Lung microvascular endothelial cell (primary cell): ENCODE measurements at places on chromosomes 6 and 20. TPM values are rescaled to one million over a fixed set of nuclear protein-coding genes. Genes with fewer than 3 reads are reported as not detected.

GRCh38 chr20:3115190-3116107 lies 30.9 kb upstream of the AVP start:
- DNase-seq = peak; percentile 56

The COL9A3 gene
- total RNA-seq = 0.44 and 0.99 TPM in 2 replicates

The VSX1 gene
- total RNA-seq = not detected in 2 replicates

DNA sequence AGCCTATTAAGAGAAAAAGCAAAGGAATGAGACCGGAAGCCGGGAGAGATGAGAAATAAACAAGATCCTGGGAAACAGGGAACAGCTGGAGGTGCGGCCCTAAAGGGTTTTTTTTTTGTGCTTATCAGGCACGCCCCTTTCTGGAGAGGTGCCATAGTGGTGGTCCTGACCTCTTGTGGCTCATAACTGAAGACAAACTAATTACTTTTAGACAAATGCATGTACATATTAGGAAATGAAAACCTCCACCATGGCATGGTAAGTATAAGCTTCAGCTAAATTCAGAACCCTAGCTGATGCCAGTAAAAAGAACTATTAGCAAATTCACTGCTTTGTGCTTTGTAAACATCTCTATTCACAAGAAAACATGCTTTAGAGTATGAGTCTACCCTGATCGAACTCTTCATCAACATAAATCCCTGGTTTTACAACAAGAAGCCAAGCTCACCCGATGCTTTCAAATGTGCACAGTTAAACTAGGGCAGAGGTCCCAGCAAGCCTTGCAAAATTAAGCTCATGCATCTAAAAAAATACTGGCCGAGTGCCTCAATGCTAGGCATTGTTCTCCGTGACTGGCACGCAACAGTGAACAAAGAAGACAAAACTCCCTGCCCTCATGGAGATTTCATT lies 96.4 kb upstream of the MRPS10 start:
- no peak for DNase-seq

DNA sequence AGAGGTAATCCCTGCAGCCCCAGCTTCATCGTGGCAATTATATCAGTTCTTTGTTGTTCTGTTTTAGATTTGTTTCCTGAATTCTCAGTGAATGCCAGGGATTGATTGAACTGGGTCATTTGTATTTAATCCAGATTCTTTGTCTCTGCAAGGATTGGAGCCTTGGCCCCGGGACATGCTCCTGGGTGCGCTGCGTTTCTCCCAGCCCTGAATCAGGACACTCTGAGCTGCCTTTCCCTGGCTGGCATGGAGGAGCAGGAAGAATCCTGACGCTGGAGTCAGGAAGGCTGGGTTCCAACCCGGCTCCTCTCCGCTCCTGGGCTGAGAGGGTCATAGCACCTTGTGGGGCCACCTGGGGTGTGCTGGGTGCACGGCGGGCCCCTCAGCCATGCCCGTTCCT lies 545.6 kb downstream of the QKI start:
- DNase-seq = no peak

The MUC22 gene
- not detected in 2 replicates for total RNA-seq

The RPN2 gene
- total RNA-seq = 236 and 252 TPM in 2 replicates

GRCh38 chr6:26217714-26218075 lies 130.5 kb downstream of the HFE start:
- peak; percentile 29 for DNase-seq

DNA sequence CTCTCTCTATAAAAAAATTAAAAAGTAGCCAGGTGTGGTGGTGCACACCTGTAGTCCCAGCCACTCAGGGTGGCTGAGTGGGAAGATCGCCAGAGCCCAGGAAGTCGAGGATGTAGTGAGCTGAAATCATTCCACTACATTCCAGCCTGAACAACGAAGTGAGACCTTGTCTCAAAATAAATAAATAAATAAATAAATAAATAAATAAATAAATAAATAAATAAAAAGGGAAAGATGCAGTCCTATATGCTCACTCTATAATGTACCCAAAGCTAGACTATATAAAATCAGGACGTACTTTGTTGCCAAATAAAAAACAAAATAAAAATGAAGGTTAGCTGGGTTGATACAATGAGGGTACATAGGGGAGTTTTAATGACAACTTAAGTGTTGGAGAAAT lies 26.1 kb upstream of the NHSL1 start:
- no peak for DNase-seq

The ACTL10 gene
- total RNA-seq = 1.3 and 1.6 TPM in 2 replicates

The COL12A1 gene
- 0.60 and 1.1 TPM in 2 replicates for total RNA-seq

DNA sequence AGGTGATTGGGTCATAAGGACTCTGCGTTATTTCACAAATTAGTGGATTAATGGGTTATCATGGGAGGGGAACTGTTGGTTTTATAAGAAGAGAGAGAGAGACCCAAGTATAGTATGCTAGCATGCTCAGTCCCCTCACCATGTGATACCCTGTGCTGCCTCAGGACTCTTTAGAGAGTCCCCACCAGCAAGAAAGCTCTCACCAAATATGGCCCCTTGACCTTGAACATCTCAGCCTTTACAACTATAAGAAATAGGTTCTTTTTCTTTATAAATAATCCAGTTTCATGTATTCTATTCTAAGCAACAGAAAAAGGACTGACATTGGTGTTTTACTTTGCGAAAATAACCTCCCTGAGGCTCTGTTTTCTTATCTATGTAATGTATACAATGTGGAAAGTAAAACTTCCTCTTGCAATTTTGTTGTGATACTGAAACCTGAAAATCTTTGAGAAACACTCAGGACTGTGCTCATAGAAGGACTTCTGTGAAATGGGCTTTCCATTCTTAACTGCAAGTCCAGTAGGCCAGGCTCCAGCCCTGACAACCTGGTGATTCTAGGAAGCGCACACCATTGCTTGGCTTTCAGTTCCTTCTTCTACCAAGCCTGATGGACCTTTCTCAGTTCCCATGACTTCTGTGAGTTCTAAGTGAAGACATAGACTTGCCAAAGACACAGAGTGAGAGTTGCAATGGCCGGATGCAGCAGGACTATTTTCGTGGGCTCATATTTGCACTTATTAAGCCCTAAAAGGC lies 21.9 kb downstream of the SIRPD start:
- no peak for DNase-seq

DNA sequence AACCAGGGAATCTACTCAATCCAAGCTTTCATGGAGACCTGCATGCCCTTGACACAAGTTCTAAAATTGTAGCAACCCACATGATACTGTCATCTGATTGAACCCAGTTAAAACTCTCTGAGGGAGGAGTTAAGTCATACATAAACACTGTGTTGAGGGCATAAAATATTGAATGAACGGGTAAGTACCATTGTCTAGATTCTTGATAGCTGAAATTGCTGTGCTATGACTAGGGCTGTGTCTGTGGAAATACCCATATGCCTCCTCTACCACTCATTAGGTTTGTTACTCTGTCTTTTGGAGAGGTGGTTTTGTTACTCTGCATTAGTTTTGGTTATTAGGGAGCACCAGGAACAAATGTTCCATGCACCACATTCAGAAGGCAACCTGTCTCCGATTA lies 7.6 kb downstream of the ENPP4 start:
- DNase-seq = no peak

- DNase-seq = peak; percentile 76
Measured at GRCh38 chr6:84623956-84624680, 140.3 kb downstream of the TBX18 start.

DNA sequence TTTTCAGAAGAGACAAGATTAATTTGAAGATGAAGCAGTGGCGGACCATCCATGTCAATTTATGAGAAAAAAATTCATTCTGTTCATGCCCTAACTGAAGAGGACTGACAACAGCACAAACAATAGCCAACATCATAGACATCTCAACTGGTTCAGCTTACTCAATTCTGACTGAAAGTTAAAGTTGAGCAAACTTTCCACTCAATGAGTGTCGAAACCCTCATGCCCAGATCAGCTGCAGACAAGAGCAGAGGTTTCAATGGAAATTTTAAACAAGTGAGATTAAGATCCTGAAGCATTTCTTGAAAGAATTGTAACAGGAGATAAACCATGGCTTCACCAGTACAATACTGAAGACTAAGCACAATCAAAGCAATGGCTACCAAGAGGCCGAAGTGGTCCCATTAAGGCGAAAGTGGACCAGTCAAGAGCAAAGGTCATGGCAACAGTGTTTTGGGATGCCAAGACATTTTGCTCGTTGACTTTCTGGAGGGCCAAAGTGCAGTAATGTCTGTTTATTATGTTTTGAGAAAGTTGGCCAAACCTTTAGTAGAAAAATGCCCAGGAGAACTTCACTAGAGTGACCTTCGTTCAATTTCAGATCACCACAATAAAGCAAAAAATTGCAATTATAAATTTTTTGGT lies 6.1 kb upstream of the SFT2D1 start:
- DNase-seq = no peak

The TAGAP gene
- not detected in 2 replicates for total RNA-seq

- DNase-seq = no peak
Measured at GRCh38 chr20:48142516-48142773, 357.2 kb upstream of the SULF2 start.

The MPIG6B gene
- not detected in 2 replicates for total RNA-seq
